Glutamatergic neuron (in vitro differentiated cells): ENCODE measurements at places on chromosomes 7 and 10.

DNA sequence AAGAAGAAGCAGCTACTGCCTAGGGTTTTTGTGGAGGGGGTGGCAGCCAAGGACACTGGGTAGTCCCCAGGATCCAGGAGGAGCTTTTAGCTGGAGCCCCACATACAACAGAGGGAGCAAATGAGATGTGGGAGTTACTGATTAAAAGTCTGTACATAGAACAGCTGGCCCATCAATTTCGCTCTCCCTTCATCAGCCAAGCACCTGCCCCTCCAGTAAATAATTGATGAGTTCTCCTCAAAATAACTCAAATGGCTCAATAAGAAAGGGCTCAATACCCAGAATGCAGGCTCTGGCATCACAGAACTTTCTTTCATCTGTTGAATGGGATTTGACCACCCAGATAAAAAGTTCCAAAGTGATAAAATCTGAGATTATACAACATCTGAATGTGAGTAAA, 15.1 kb upstream of the WNT8B start:
- no peak for DNase-seq

DNA sequence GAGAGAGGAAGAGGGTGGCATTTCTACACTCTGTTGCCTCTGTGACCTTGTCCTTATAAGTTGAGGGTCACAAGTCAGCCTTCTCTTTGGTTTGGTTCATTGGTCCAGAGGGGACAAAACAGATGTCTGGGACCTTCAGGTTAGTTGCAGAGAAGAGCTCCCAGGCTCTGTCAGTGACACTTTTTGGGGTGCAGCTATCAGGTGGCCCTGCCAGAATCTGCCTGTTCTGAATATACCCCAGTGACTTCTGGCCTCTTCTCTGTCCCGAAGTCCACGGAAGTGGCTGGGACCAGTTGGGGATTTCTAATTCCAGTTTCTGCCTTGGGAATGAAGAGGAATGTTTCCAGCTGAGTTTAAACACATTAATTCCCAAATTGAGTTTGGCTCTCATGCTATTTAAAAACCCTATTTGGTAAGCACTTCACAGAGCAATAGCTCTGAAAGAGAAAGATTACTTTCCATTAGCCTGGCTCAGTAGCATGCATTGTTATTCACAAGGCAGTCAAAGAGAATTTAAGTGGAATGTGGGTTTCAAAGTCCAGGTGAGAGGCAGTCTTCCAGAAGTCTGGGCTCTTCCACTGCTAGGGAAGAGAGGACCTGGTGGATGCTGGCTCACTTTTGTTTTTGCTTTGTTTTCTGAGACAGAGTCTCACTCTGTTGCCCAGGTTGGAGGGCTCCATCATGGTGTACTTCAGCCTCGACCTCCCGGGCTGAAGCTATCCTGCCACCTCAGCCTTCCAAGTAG, 237.8 kb upstream of the GALNT17 start:
- no peak for DNase-seq

DNA sequence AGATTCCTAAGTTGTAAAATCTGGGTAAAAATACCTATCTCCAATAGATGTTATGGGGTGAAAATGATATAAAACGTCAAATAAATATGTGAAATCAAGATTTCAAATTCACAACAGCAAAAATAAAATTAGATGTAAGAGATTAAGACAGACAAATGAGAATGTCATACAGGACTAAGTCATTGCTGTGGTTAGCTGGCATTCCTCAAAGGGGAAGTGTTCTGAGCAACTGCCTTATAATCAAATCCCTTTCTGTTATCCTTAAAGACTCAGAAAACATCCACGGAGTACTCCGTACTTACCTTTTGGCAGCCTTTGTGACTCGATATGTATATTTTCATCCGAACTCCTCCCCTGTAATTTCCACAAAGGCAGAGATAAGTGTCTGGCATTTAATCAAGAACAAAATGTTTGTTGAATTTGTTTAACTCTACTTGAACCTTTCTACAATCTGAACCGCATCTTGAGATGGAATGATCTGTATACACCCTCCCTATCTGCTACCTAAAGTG, 559.6 kb downstream of the GATA3 start:
- DNase-seq, result no peak

DNA sequence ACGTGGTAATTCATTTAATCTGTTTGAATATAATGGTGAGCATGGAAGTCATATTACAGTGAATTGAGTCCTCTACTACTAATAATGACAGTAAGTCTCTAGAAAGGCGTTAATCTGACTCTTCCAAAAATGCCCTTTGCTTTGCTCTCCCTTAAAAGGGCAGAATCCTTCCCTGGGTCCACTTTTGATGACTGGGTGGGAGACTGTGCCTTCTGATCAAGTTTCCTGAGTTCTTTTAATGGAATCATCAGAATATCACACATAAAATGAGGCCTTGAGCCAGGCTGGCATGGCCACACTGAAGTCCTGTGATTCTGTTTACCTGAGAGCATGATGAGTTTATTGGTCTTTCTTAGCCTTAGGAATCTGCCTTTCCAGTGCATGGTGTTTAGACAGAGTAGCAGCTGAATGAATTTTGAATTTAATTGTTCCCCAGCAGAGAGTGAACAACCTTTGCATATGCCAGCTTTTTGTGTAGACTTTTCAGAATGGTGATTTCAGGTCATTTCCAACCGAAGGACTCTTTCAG, 33.3 kb downstream of the PAPSS2 start:
- no peak for DNase-seq

- DNase-seq, result no peak
Measured at GRCh38 chr10:78905015-78905956, 163.5 kb upstream of the ZMIZ1 start.

DNA sequence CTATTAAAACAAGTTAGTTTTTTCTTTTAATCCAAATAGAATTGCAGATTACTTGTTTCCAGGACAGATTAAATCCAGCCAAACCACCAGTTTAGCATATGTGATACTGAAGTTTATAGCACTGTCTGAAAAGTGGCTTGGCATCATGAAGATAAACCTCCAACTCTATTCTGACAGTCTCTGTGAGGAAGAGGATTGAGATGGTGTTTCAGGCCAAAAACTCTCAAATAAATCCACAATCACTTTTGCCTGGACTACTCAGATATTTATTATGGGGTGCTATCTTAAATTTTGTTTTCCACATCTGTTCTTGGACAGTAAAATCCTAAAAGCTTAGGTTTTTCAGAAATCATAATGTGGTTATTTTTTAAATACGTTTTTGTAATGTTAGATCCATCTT, 161.7 kb upstream of the SEMA3C start:
- no peak for DNase-seq

DNA sequence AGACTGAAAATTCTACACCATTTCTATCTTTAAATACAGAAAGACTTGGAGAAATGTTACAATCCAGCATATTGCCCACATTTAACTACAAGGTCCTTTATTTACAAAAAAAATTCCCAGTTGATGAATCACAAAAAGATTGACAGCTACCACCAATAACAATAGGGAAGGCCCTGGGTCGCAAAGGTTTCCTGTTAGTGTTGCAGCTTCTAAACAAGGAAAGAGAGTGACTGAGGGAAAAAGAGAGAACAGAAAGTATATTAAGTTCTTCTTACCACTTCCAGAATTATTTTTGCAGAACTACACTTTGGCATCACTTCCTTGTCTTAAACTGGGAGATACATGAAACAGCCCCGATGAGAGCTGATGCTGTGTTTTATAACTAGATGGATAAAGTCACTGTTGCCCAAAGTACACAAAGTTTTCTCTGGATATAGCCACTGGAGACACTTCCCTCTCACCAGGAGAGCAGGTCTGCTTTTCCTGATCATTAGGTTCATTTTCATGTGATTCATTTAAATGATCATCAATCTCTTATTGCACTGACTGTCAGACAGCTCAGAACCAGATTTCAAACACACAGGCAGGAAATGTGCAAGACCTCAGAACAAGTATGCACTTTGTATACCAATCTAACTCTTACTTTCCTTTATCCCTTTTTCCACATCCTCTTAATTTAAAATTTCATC, 57.0 kb downstream of the SHTN1 start:
- no peak for DNase-seq

DNA sequence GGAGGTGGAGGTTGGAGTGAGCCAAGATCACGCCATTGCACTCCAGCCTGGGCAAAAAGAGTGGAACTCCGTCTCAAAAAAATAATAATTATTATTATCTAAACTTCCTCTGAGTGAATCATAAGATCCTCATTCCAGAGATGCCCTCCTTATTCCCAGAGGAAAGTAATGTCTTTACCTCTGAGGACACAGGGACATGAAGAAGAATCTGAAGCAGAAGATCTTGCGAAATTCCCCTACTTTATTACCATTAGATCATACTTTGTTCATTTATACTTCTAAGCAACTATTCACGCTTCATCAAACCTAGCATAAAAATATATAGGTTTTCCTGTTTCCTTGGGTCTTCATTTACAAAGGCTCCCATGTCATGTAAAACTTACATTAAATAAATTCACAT, 143.1 kb downstream of the ETV1 start:
- DNase-seq, result no peak

- DNase-seq, result no peak
Measured at GRCh38 chr7:117856196-117856595, 17.0 kb downstream of the CTTNBP2 start.

- DNase-seq, result no peak
Measured at GRCh38 chr10:77673101-77673500, 35.5 kb upstream of the KCNMA1 start.

GRCh38 chr10:63246356-63246755, 113.2 kb downstream of the NRBF2 start:
- no peak for DNase-seq

GRCh38 chr7:140604760-140605159, 35.9 kb downstream of the DENND2A start:
- DNase-seq, result no peak

DNA sequence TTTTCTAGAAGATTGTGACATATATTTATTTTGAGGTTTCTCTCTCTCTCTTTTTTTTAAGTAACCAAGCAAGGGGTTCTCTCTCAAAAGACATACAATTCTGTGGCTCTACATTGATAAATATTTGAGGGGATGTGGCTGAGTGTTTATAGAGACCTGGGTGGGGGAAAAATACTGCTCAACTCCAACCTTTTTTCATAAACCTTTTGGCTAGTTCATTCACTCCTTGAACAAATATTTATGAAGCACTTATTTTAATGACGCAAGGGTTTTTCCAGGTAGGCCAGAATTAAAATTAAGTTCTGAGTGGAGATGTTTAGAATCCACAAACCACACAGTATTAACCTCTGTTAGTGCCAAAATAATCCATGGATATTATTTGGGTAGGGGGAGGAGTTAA, 100.2 kb downstream of the PTPRE start:
- DNase-seq, result no peak

- peak; percentile 65 for DNase-seq
Measured at GRCh38 chr7:129786825-129787563, 165.8 kb downstream of the UBE2H start.

DNA sequence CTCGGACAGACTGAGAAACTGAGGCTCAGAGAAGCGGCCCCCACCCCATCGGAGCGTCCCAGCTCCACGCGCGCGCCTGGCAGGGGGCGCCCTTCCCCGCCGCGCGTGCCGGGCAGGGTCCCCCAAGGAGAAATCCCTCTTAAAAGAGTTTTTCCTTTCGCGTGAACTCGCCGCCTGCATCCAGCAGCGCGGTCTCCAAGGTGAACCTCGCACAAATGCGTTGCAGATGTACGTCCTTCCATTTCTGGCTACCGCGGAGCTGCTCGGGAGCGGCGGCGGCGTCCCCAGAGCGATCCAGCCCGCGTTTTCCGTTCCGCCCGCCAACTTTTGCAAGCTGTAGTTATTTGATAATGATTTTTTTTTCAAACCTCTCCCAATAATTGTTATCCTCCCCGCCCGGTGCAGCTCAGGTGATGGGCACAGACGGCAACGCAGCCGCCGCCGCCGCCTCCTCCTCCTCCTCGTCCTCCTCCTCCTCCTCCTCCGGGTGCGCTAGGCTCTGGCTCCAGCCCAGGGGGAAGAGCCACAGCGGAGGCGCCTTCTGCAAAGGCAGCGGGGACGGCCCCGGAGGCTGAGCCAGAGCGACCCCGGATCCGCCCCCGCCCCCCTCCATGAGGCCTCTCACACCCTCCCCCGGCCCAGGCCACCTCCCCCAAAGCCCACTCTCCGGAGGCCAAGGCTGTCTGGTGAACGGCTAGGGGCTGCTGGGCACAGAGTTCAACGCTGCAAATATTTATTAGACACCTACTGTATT, 74.0 kb upstream of the CUX1 start:
- DNase-seq, result peak; percentile 74

GRCh38 chr7:92460109-92460508, 12.8 kb downstream of the GATAD1 start:
- no peak for DNase-seq

DNA sequence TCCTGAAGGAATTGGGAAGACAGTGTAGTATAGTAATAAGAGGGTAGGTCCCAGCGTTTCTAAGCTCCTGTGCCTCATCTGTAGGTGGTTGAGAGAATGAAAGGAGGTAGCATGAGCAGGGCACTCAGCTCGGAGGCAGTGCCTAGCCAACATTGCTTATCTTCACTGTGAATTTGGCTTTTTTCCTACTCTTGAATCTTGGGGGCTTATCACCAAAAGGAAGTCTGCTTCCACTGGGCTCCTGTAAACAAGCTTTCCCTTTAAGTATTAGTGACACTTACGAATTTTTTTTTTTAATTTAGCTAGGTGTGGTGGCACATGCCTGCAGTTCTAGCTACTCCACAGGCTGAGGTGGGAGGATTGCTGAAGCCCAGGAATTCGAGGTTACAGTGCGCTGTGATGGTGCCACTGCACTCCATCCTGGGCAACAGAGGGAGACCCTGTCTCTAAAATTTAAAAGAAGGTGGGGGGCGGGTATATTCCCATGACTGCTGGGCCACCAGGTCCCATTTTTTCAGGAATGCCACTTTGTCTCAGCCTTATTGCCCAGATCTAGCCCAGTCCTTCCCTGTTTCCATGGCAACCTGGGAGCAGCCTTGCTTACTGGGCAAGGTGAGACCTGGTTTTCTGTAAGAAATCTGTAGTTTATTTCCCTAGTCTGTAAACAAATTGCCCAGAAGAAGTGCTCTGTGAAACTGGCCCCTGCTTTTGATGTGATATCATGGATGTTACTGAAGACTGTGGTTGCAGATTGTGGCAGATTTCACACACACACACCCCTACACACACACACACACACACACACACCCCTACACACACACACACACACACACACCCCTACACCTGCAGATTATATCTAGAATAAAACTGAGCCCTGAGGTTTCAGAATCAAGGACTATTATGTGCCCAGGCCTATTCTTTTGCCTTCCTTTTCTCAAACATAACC, 19.4 kb downstream of the OGDH start:
- DNase-seq, result no peak

DNA sequence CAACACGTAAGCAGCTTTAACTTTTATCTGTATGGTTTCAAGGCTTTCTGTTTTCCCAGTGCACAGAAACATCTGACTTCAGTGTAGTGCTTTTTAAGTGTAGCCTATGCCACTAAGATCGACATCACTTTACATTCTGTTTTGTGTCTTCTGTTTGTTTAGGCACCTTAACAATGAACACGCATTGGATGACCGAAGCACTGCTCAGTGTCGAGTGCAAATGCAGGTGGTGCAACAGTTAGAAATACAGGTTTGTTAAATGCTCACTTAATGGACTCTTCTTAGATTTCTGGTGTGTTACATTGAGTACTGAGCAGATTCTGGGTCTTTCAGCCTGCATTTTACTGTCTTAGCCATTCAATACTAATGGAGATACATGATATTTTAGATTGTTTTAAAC, 237.4 kb downstream of the FOXP2 start:
- no peak for DNase-seq
